ENCODE measurements at places on chromosomes 3 and 15.

GRCh38 chr3:122077293-122078234 is 22.4 kb downstream of the CD86 start:
- DNase-seq, result peak; percentile 44

- no peak for DNase-seq
These were observed 30.0 kb upstream of the PLSCR4 start for GRCh38 chr3:146280864-146281263.

GRCh38 chr15:98904544-98904943 is 103.0 kb downstream of the PGPEP1L start:
- peak; percentile 64 for DNase-seq

- DNase-seq, result no peak
These were observed 361.0 kb upstream of the IL12A start for GRCh38 chr3:159627634-159628033.

- no peak for DNase-seq
These were observed 1336.7 kb downstream of the NSUN3 start for GRCh38 chr3:95399585-95399984.

DNA sequence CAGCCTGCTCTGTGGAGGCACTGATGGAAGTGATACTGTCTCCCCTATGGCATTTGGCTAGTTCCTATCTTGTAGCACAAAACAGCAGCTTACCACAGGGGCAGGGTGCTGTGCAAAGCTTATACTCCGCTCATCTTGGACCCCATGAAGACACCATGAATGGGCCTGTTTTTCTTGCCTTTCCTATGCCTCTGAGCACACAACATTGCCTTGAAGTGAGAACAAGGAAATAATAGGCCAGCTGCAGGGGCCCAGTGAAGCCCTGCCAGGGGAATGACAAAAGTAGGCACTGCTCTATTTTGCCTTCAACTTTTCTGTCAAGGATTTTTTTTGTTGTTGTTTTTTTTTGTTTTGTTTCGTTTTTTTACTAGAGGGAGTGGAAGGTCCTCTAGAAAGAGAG is 110.3 kb downstream of the PDE8A start:
- no peak for DNase-seq

DNA sequence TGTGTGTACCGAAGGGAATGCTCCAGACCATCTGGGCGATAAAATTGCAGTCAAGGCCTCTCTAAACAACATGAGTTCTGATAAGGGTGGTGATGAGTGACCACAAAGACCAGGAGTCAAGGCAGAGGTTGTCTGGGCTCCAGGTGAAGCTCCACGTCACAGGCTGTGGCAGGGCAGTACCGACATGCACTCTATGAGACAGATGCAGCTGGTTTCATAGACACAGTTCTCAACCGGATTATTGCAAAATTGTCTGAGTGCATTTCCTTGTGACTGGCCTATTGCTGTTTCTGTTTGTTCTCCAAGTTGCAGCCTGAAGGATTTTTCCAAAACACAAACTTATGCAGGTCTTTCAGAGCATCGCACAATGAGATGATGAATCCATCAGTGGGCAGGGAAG is 157.5 kb upstream of the HES1 start:
- peak; percentile 88 for DNase-seq

DNA sequence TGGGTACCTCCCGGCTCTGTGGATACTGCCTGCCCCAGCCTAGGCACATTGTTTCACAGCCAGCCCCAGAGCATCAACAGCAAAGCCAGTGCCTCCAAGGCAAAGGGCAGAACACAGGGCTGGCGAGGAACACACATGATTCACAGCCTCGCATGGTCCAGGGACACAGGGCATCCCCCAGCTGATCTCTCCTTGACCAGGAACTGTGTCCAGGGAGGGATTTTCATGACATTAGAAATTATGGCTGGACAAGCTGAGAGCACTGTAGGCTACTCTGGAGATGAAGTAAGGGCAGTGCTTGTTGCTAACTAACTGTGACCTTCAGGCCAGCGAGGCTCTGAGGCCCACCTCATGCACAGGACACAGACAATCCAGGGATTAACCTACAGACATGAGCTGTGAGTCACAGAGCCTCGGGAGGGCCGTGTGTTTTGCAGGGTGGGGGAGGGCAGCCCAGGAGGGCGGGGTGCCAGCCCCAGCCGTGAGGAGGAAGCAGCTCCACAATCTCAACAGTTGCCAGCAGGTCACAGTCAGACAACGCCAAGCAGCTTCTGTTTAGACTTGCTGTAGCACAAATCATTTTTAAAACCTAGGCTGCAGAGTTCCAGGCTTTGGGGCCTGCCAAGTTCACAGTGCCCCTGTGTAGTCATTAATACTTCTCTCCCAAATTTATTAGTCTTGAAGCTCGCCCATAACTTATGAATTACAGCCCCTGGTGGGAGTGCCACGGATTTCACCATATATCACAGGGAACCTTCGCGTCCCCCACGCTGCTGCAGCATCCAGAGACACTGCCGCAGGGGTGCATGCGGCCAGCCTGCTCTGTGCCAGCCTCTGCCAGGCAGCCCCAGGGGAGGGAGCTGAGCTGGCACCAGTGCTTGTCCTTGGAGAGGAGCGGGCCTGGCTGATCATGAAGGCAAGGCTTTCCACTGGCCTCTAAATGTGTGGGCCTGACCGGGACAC is 114.7 kb downstream of the ETFA start:
- DNase-seq, result peak; percentile 26

DNA sequence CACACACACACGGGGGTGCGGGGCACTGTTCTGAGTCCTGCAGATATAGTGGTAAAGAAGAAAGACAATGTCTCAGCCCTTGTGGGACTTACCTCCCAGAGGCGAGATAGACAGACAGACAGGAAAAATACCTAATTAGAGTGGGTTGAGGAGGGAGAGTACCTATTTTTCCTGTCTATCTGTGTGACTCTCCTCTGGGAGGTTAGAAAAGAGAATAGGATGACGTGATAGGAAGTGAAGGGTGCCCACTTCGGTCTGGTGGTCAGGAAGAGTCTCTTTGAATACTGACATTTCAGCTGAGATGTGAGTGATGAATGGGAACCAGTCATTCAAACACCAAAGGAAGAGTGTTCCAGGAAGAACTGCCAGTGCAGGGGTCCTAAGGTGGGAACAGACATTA is 4.1 kb upstream of the APOD start:
- DNase-seq, result no peak

- no peak for DNase-seq
These were observed 12.9 kb upstream of the TMC3 start for GRCh38 chr15:81386947-81387346.

DNA sequence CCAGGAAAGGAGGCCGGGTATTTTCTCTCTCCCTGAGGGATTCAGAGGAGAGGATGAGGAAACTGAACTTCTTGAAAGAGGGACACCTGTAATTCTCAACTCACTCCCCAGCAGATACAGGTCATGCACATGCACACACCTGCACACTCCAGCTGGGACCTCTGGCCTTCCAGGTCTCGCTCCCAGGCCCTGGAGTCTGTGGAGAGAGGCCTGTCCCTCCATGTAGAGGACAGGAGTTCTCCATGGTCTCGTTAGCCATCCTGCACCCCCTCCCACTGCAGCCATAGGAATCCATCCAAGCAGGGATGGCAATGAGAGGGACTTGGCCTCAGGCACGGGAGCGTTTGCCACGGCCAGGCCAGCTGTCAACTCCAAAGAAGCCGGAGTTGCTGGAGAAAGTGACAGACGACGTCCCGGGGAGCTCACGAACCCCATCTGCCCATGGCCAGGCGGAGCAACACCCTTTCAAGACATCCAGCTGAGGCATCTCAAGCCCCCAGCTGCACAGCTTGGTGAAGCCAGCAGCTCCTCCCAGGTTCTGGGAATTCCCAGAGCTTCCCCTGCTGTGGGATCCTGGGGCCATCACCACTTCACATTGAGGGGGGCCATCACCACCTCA is 223.3 kb downstream of the UACA start:
- no peak for DNase-seq

DNA sequence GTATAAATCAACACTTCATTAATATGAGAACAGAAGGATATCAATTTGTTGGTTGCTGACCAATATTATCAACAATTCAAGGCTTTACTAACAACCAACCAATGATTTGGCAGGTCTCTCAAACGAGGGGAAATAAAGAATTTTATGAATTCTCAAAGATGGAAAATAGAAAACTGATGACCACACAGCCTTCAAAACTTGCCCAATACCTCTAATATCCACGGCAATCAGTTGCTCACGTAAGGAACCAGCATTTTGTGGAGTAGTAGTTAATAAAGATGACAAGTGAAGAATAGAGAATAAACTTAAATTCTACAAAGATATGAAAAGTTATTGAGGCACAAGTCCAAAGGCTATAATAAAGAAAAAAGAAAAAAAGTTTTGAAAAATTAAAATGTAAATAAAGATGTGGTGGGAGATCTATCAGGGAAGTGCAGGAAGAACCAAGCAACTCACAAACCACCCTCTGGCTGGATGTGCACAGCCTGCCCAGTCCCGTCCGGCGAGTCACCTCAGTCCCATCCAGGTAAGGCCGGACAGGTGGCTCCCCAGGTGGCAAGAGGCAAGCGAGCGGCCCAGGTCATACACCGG is 808 bp downstream of the GK5 start:
- peak; percentile 25 for DNase-seq

GRCh38 chr3:12991481-12991837 is 81.8 kb downstream of the IQSEC1 start:
- DNase-seq, result no peak

- DNase-seq, result no peak
These were observed 177.6 kb downstream of the FHIT start for GRCh38 chr3:61073566-61074165.

- no peak for DNase-seq
These were observed 62.4 kb downstream of the IFT57 start for GRCh38 chr3:108159865-108160264.

DNA sequence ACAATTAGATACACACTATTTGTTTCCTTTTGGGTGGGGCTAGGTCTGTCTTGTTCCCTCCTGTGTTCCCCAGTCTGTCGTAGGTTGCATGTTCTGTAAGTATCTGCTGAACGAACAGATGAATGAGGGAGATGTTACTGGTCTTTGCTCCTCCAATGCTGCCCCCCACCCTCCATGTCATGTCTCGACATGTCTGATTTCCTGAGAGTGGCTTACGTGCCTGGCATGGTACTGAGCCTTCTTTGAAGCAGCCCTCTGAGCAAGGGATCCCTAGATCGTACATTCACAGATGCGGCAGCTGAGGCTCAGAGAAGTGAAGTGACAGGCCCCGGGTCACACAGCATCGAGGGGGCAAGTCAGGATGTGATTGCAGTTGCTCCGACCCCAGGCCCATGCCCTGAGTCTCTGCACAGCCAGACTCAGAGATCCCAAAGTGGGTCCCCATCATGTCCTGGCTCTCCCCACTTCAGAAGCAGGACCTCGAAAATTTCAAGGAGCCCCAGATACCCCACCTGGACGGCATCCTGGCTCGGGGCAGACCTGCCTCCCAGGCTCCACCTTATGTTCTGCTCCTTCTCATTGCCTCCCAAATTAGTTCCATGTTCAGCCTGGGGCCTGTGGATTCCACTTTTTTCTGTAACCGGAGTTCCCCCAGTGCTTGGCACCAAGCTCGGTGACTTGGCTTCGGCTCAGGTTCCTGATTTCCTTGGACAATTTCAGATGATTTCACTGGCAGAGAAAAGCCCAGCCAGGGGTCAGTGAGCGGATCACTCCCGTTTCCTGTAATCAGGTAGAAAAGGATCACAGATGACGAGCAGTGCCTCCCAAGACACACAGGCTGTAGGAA is 24.7 kb downstream of the GOLGA6L2 start:
- no peak for DNase-seq

GRCh38 chr3:52915294-52915693 is 17.9 kb upstream of the STIMATE start:
- DNase-seq, result peak; percentile 98

Data from inflammatory macrophage treated with lipopolysaccharide for 4 hours (primary cell).